PC-9 (cell line): ENCODE measurements at places on chromosomes 12 and 14. TPM values are rescaled to one million over a fixed set of nuclear protein-coding genes. Genes with fewer than 3 reads are reported as not detected.

CLEC4C gene
- not detected in 2 replicates for total RNA-seq

SLC6A15 gene
- not detected in 2 replicates for total RNA-seq

DDN gene
- 0.10 and 0.17 TPM in 2 replicates for total RNA-seq

RPS6KA5 gene
- total RNA-seq = 3.0 and 3.5 TPM in 2 replicates

DNA sequence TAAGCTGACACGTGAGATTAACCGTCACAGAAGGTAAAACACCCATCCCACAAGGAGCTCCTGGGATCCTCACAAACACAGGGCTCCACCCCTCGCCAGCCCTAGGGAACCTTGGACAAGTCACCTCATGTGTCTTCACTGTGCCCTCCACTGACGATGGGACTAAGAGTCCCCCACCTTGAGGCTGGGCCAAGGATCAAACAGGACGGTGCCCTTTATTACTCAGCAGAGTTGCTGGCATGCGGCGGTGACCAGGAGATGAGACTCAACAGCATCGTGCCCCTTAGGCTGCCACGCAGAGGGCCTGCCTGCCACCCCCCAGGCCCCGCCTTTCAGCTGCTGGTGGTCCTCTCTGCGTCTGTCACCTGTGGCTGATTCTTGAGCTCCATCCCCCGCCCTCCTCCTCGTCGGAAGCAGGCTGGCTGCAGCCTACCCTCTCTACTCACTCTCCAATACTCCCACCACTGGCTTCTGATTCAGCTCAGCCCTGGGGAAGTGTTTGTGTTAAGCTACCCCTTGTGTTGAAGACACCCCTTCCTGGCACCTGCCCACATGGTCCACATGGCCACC is 105.2 kb downstream of the DICER1 start:
- H3K27me3 ChIP-seq = peaks cover 33% of the 10 kb centered on the region
- H3K36me3 ChIP-seq = no peaks in the 10 kb centered on the region
- no peak overlapping the region for H3K4me3 ChIP-seq
- no peak for DNase-seq

DNA sequence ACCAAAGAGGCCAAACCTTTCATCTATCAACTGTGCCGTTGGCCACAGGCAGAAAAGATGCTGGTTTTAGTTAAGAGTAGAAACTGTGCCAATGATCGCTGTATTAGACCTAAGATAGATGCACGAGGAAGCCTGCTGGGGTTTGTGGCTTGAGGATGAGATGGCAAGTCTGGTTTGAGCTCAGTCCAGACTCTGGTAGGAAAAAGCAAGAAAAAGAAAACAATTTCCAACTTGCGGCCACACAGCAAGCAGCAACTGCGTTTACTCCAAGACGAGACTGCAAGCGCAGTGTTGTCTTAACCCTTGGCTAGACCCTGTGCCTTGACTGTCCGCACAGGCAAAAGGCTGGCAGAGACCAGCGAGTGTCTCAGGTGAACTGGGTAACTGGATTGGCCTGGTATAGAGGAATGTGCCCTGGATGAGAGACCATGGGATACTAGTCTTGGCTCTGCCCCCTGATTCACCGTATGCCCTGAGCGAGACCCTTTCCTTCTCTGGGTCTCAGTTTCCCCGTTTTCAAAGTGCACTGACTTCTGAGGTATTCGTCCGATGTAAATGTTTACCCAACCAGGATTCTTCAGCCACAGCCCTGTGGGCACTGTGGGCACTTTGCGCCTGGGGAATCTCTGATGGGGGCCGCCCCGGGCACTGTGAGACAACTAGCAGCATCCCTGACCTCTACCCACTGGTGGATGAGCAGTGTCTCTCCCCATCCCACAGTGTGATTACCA is 113.4 kb downstream of the DICER1 start:
- H3K4me3 ChIP-seq = no peak overlapping the region
- no peak for DNase-seq

DNA sequence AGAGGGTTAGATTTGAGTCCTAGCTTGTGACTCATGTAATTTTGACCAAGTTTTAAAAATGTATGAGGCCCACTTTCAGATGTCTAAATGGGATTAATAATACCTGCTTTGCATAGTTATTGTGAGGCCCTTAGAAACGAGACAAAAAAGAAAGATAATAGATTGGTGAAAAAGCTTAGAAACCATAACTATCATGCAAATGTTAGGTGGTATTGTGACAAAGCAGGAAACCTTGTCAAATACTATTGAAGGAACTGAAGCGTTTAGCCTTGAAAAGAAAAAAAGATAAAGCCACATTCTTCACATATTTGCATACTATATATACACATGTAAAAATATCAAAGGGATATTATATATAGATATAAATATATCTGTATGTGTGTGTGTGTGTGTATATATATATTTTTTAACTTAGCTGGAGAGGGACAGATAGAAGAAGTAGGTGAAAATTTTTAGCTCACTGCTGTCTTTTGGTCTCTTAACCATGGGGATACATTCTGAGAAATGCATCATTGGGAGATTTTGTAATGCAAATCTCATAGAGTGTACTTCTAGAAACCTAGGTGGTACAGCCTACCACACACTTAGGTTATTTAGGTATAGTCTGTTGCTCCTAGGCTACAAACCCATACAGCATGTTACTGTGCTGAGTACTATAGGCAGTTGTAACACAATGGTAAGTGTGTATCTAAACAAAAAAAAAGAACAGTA is 270.3 kb downstream of the CCDC91 start:
- H3K4me1 ChIP-seq = no peaks in the 10 kb centered on the region
- no peak for DNase-seq
- H3K27ac ChIP-seq = no peak overlapping the region
- H3K4me3 ChIP-seq = no peak overlapping the region
- no peaks in the 10 kb centered on the region for H3K27me3 ChIP-seq

DNA sequence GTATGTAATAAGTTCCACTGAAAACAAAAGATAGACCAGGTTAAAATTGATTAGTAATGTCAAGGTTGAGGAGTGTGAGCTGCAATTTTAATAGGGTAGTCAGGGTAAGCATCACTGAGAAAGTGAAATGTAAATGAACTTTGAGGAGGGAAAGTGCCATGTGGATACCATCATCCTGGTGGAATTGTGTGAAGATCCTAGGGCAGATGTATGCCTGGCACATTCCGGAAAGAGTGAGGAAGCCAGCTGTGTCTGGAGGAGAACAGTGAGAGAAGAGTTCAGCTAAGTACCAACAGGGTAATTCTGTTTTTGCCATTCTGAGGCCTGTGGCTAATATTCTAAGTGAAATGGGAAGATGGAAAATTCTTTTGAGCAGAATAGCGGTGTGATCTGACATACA is 2.9 kb upstream of the CLEC2A start:
- no peaks in the 10 kb centered on the region for H3K36me3 ChIP-seq
- no peak for DNase-seq
- H3K27me3 ChIP-seq = no peaks in the 10 kb centered on the region

GRCh38 chr12:120249875-120250795 is 15.4 kb downstream of the PXN start:
- no peak for DNase-seq
- no peak overlapping the region for H3K4me3 ChIP-seq
- H3K27me3 ChIP-seq = no peaks in the 10 kb centered on the region
- H3K27ac ChIP-seq = no peak overlapping the region

GRCh38 chr12:63995512-63995911 is 151.0 kb downstream of the SRGAP1 start:
- no peaks in the 10 kb centered on the region for H3K27me3 ChIP-seq
- no peaks in the 10 kb centered on the region; the same call in 1 of the 2 replicates for H3K4me1 ChIP-seq
- peaks cover 22% of the 10 kb centered on the region for H3K36me3 ChIP-seq
- no peak overlapping the region for H3K27ac ChIP-seq
- DNase-seq = peak; percentile 3

DNA sequence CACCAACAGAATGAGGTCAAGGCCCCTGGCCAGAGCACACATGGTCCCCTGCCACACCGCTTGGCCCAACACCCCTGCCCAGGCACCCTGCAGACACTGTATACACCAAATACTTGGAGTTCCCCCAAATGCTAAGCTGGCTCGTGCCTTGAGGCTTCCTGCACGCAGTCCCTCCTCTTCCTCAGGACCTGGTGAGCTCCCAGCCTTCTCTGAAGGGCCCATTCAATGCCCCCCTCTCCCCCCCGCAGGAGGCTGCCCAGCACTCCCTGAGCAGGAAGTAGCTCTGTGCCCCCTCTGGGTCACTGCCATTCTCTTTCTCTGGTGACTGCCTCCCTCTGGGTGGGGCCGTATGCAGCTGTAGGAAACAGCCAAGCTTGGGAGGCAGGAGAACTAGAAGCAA is 75.3 kb downstream of the ITPK1 start:
- no peaks in the 10 kb centered on the region for H3K27me3 ChIP-seq
- H3K27ac ChIP-seq = 0 out of 2 replicates have a peak overlapping the region, but pooled peaks have one; percentile 90
- no peak overlapping the region for H3K4me3 ChIP-seq

- H3K27me3 ChIP-seq = no peaks in the 10 kb centered on the region
- H3K4me1 ChIP-seq = no peaks in the 10 kb centered on the region
- DNase-seq = no peak
- 0 out of 2 replicates have a peak, but pooled peaks cover 7% of the 10 kb centered on the region for H3K36me3 ChIP-seq
Observed at GRCh38 chr12:96335270-96335669, 65.0 kb downstream of the CDK17 start.

- no peak overlapping the region for H3K4me3 ChIP-seq
- no peaks in the 10 kb centered on the region for H3K4me1 ChIP-seq
- H3K27me3 ChIP-seq = no peaks in the 10 kb centered on the region
Observed at GRCh38 chr14:50383618-50384225, 13.0 kb downstream of the CDKL1 start.

- no peaks in the 10 kb centered on the region for H3K27me3 ChIP-seq
- H3K4me3 ChIP-seq = no peak overlapping the region
- peak overlapping the region; percentile 84 for H3K27ac ChIP-seq
- DNase-seq = no peak
- H3K36me3 ChIP-seq = no peaks in the 10 kb centered on the region
Observed at GRCh38 chr12:126668961-126669360, 1598.0 kb upstream of the TMEM132C start.

DNA sequence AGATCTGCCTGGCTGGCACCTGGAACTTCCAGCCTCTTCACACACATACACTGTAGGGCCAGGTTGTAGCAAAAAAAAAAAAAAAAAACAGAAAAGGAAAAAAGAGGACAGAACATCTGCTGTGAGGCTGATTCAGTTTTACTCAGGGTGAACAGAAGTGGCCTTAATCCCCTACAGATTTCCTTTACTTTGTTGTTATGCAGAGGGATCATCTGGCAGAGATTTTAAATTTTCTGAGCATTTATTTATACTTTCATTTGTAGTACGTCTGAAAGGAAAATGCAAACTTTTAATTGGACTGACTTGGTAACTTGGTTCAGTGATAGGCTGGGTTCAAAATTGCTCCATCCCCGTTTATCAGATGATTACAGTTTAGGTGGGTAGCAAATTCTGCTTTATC is 50.8 kb upstream of the PRICKLE1 start:
- H3K27me3 ChIP-seq = no peaks in the 10 kb centered on the region
- no peak overlapping the region for H3K27ac ChIP-seq
- H3K36me3 ChIP-seq = no peaks in the 10 kb centered on the region
- 0 out of 2 replicates have a peak, but pooled peaks cover 5% of the 10 kb centered on the region for H3K4me1 ChIP-seq

DNA sequence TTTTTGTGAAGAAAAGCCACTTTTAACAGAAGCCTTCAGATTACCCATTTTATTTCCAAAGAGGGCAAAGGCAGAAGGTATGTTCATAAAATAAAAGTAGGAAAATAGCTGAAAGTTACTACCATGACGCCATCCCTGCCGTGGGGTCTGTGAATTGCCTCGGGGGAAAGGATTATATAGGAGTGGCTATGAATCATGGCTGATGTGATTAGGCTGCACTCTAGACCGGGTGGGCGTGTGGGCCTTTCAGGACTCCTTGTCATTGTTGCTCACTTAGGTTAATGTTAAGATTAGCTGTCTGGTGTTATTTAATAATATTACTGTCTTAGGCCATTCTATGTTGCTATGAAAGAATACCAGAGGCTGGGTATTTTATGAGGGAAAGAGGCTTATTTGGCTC is 195.5 kb downstream of the EGLN3 start:
- H3K27ac ChIP-seq = no peak overlapping the region
- no peaks in the 10 kb centered on the region for H3K36me3 ChIP-seq
- no peaks in the 10 kb centered on the region for H3K4me1 ChIP-seq
- DNase-seq = no peak
- H3K4me3 ChIP-seq = no peak overlapping the region

DNA sequence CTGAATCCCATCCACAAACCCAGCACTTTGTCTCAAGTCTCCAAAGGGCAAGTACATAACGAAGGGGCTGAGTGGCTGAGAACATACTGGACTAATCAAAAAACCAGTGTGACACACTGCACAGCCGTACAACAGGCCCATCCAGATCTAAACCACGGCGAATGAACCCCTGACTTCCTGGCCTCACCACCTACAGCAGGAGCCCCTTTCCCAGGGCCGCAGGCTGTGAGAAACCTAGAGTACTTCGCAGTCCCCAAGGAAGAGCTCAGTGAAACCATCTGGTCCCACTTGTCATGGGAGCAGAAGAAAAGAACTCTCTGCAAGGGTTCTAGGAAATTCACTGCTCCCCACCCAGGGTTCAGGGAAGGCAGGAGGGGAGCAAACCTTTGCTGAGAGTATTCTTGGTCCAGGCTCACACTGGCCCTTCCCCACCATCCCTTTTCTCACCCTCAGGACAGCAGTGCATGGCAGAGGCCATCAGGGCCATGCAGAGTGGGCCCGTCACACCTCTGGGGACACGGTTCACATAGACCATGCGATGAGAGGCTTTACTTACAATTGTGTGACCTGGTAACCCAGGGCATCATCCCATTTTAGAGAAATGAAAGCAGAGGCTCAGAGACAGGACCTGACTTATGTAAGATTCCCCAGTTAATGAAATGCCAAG is 192.8 kb downstream of the BCL11B start:
- no peak overlapping the region for H3K27ac ChIP-seq
- H3K4me1 ChIP-seq = no peaks in the 10 kb centered on the region
- peaks cover 5% of the 10 kb centered on the region; the same call in 1 of the 2 replicates for H3K27me3 ChIP-seq
- no peaks in the 10 kb centered on the region for H3K36me3 ChIP-seq
- no peak for DNase-seq

DNA sequence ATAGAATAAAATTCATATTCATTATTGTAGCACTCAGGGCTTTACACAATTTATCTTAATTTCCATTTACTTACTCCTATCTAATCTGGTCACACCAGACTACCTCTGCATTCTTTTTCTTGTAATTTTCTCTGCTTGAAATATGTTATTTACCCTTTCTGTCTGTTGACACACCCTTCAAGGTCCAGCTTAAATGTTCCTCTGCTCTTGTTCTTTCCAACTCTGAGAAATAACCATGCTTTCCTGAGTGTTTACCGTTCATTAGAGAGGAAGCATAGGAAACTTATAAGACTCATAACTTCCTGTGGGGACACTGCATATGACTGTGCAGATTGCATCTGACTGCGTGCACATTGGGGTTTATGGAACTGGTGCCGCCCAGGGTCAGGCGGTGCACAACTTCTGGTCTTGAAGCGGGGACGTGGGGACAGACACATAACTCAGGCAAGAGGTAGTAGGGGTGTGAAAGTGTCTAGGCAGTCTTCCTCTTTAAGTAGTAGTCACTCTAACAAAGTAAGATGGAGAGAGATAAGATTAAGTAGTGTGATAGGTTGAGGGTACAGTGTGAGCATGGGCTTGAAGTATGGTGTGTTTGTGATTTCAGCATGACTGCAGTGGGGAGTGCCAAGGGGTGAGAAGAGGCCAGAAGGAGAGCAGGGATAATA is 42.6 kb upstream of the FOXJ2 start:
- H3K27ac ChIP-seq = peak overlapping the region; percentile 79
- peak; percentile 94 for DNase-seq
- H3K27me3 ChIP-seq = no peaks in the 10 kb centered on the region
- peaks cover 62% of the 10 kb centered on the region for H3K4me1 ChIP-seq
- no peak overlapping the region for H3K4me3 ChIP-seq
- H3K36me3 ChIP-seq = no peaks in the 10 kb centered on the region
